ENCODE measurements at places on chromosomes 4 and X. TPM values are rescaled to one million over a fixed set of nuclear protein-coding genes. Genes with fewer than 3 reads are reported as not detected.

IL13RA2 gene
- total RNA-seq: 0.53 TPM

PLA2G12A gene
- 47.5 TPM for total RNA-seq

CRLF2 gene
- total RNA-seq: not detected

TEX13B gene
- not detected for total RNA-seq

SPATA4 gene
- under 0.01 TPM for total RNA-seq

Data from thoracic aorta endothelial cell (primary cell).